ENCODE measurements at places on chromosomes 2 and 18. TPM values are rescaled to one million over a fixed set of nuclear protein-coding genes. Genes with fewer than 3 reads are reported as not detected.
A peak's percentile ranks its signal among the peaks of the same experiment; 100 is the strongest.

- H3K4me3 ChIP-seq = no peak overlapping the region
- H3K36me3 ChIP-seq = no peaks in the 10 kb centered on the region
- H3K4me1 ChIP-seq = no peaks in the 10 kb centered on the region
- H3K27me3 ChIP-seq = no peaks in the 10 kb centered on the region
- H3K27ac ChIP-seq = no peak overlapping the region
Measured at GRCh38 chr18:38545071-38545470, 979.5 kb upstream of the CELF4 start.

- peak overlapping the region; percentile 78 for H3K27ac ChIP-seq
- peak overlapping the region; percentile 89 for H3K4me3 ChIP-seq
- no peaks in the 10 kb centered on the region for H3K27me3 ChIP-seq
- no peaks in the 10 kb centered on the region for H3K4me1 ChIP-seq
- DNase-seq = no peak
Measured at GRCh38 chr2:102736110-102736409, 25.8 kb upstream of the TMEM182 start.

The ZNF396 gene
- total RNA-seq = 0.26 TPM

The ARL4C gene
- total RNA-seq = not detected

The SLC11A1 gene
- 0.26 TPM for total RNA-seq

GRCh38 chr2:150478200-150478974 is 9.1 kb downstream of the RND3 start:
- peak overlapping the region; percentile 23 for H3K27ac ChIP-seq
- DNase-seq = no peak
- H3K4me1 ChIP-seq = peaks cover 6% of the 10 kb centered on the region
- H3K4me3 ChIP-seq = no peak overlapping the region
- no peaks in the 10 kb centered on the region for H3K36me3 ChIP-seq

GRCh38 chr2:85792783-85793441 is 39.1 kb downstream of the ATOH8 start:
- H3K36me3 ChIP-seq = no peaks in the 10 kb centered on the region
- peak; percentile 32 for DNase-seq
- H3K4me3 ChIP-seq = no peak overlapping the region

GRCh38 chr18:56861244-56861643 is 210.1 kb downstream of the WDR7 start:
- no peak overlapping the region for H3K27ac ChIP-seq
- no peaks in the 10 kb centered on the region for H3K27me3 ChIP-seq
- H3K4me3 ChIP-seq = no peak overlapping the region
- H3K4me1 ChIP-seq = no peaks in the 10 kb centered on the region
- no peak for DNase-seq

The KATNAL2 gene
- 2.8 TPM for total RNA-seq

The TMEM182 gene
- 1.4 TPM for total RNA-seq

DNA sequence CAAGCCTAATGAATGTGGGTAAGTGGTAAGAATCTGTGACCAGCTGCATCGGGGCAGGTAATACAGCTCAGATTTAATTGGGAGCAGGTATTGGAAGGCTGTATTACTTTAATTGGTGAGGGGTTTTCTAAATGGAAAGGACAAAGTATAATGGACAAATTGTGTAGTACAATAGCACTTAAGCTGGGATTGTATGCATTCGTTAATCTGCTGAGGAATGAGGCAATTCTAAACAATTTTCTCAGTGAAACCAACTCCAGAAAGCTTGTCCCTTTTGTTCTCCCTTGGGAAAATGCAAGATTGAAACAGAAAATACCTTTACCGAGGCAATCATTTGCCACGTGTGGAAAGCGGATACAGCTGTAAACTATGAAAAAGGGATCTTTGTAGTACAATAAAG is 801.6 kb upstream of the POU3F3 start:
- H3K36me3 ChIP-seq = no peaks in the 10 kb centered on the region
- no peak overlapping the region for H3K27ac ChIP-seq

DNA sequence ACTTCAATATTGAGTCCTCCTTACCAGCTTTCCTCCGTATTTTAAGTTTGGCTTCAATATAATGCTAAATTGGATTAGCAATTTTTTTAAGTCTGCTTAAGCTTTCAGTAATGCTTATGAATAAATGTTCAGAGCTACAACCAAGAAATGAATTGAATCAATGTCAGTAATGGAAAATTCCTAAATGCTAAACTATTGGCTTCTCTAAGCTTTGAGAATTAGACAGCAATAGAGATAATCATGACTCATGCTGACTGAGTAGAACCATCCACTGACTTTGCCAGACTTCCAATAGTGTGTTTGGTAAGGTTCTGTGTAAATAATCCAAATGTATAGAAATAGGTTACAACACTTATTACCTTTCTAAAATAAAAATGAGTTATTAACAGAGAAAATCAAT is 8.9 kb upstream of the PDE1A start:
- no peak for DNase-seq
- no peaks in the 10 kb centered on the region for H3K36me3 ChIP-seq
- no peaks in the 10 kb centered on the region for H3K27me3 ChIP-seq
- no peaks in the 10 kb centered on the region for H3K4me1 ChIP-seq
- H3K4me3 ChIP-seq = no peak overlapping the region

The TUBA3E gene
- total RNA-seq = not detected

The CDH20 gene
- not detected for total RNA-seq

- H3K27me3 ChIP-seq = no peaks in the 10 kb centered on the region
- no peak overlapping the region for H3K4me3 ChIP-seq
- no peak overlapping the region for H3K27ac ChIP-seq
- no peaks in the 10 kb centered on the region for H3K4me1 ChIP-seq
Measured at GRCh38 chr2:117128461-117128860, 686.0 kb upstream of the DDX18 start.

GRCh38 chr2:40147360-40147759 is 304.5 kb downstream of the SLC8A1 start:
- no peak overlapping the region for H3K4me3 ChIP-seq
- no peak overlapping the region for H3K27ac ChIP-seq
- no peaks in the 10 kb centered on the region for H3K36me3 ChIP-seq
- H3K27me3 ChIP-seq = no peaks in the 10 kb centered on the region
- no peak for DNase-seq
- no peaks in the 10 kb centered on the region for H3K4me1 ChIP-seq

The APOB gene
- total RNA-seq = 0.41 TPM

- peak overlapping the region; percentile 82 for H3K4me3 ChIP-seq
- H3K27ac ChIP-seq = peak overlapping the region; percentile 92
- no peaks in the 10 kb centered on the region for H3K27me3 ChIP-seq
- no peaks in the 10 kb centered on the region for H3K36me3 ChIP-seq
Measured at GRCh38 chr2:99336804-99337112, 431 bp upstream of the EIF5B start.

GRCh38 chr2:233807966-233808935 is 30.1 kb downstream of the MROH2A start:
- H3K4me1 ChIP-seq = no peaks in the 10 kb centered on the region
- no peak overlapping the region for H3K4me3 ChIP-seq
- no peaks in the 10 kb centered on the region for H3K36me3 ChIP-seq

DNA sequence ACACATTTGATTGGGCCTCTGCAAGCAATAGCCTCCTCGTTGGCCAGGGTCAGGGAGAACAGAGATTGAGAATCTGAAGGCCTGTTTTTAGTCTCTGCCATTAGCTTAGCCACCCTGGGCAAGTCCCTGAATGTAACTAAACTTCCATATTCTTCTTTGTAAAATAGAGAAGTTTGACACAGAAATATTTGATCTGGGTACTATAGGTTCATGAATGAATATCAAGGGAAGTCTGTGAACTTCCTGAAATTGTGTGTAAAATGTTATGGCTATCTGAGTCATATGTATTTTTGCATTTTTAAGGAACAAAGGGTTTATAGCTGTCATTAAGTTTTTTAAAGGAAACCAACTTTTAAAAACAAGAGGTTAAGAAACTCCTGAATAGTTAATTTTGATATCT is 23.2 kb downstream of the RND3 start:
- H3K4me3 ChIP-seq = no peak overlapping the region
- H3K27ac ChIP-seq = no peak overlapping the region
- no peaks in the 10 kb centered on the region for H3K36me3 ChIP-seq
- H3K27me3 ChIP-seq = no peaks in the 10 kb centered on the region
- no peaks in the 10 kb centered on the region for H3K4me1 ChIP-seq

DNA sequence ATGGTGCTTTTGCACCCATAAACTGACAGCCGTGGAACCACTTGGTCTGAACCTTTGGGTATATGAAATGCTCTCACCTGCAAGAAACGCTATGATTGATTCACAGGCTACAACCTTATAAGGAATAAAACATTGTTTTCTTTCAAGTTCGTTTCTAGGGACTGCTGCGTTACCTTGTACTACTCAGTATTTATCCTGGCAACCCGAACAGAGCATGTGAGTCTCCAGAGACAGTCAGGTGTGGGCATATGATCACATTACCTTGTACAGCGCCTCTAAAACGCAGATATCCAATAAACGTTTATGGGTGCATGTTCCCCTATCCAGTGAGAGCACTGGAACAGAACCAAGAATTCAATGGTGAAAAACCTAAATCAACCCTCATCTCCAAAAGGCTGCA is 1.7 kb downstream of the CCBE1 start:
- H3K4me3 ChIP-seq = no peak overlapping the region
- no peaks in the 10 kb centered on the region for H3K4me1 ChIP-seq

- H3K27me3 ChIP-seq = no peaks in the 10 kb centered on the region
- DNase-seq = no peak
- no peak overlapping the region for H3K27ac ChIP-seq
- H3K36me3 ChIP-seq = no peaks in the 10 kb centered on the region
Measured at GRCh38 chr2:157596992-157597681, 31.5 kb downstream of the ACVR1C start.

GRCh38 chr2:127954857-127955256 is 69.1 kb upstream of the AMMECR1L start:
- no peaks in the 10 kb centered on the region for H3K36me3 ChIP-seq
- no peaks in the 10 kb centered on the region for H3K27me3 ChIP-seq
- no peak overlapping the region for H3K4me3 ChIP-seq
- no peak overlapping the region for H3K27ac ChIP-seq
- no peak for DNase-seq
